ENCODE measurements at places on chromosomes 1 and 21. TPM values are rescaled to one million over a fixed set of nuclear protein-coding genes. Genes with fewer than 3 reads are reported as not detected.

C1orf167 gene
- 0.86 TPM for polyA plus RNA-seq

OR10J1 gene
- polyA plus RNA-seq = not detected

SH2D1B gene
- 12.3 TPM for polyA plus RNA-seq

PCP4 gene
- not detected for polyA plus RNA-seq

CATSPERE gene
- not detected for polyA plus RNA-seq

PODN gene
- polyA plus RNA-seq = not detected

CLCN6 gene
- 23.1 TPM for polyA plus RNA-seq

HSD3B2 gene
- polyA plus RNA-seq = not detected

UBL4B gene
- not detected for polyA plus RNA-seq

ELAPOR1 gene
- 1.2 TPM for polyA plus RNA-seq

OR14K1 gene
- not detected for polyA plus RNA-seq

CELA3A gene
- polyA plus RNA-seq = not detected

OR6Y1 gene
- not detected for polyA plus RNA-seq

DIO1 gene
- not detected for polyA plus RNA-seq

MYOM3 gene
- not detected for polyA plus RNA-seq

SOX13 gene
- 0.07 TPM for polyA plus RNA-seq

LHX8 gene
- polyA plus RNA-seq = not detected

PLD5 gene
- not detected for polyA plus RNA-seq

FCRL1 gene
- not detected for polyA plus RNA-seq

VHLL gene
- polyA plus RNA-seq = not detected

BGLAP gene
- polyA plus RNA-seq = 1.6 TPM

CFHR2 gene
- polyA plus RNA-seq = not detected

LMX1A gene
- polyA plus RNA-seq = not detected

USH2A gene
- polyA plus RNA-seq = not detected

CORT gene
- polyA plus RNA-seq = not detected

MRPS14 gene
- polyA plus RNA-seq = 74.1 TPM

CYP4Z1 gene
- polyA plus RNA-seq = not detected

SYTL1 gene
- polyA plus RNA-seq = 8.6 TPM

AADACL3 gene
- polyA plus RNA-seq = not detected

FABP3 gene
- not detected for polyA plus RNA-seq

SLC5A9 gene
- not detected for polyA plus RNA-seq

MATN1 gene
- polyA plus RNA-seq = 1.6 TPM

BLACAT1 gene
- polyA plus RNA-seq = 1.3 TPM

TRNP1 gene
- polyA plus RNA-seq = 0.97 TPM

MPL gene
- polyA plus RNA-seq = not detected

SPRR1B gene
- not detected for polyA plus RNA-seq

KCNA10 gene
- polyA plus RNA-seq = not detected

SLAMF7 gene
- polyA plus RNA-seq = 1.2 TPM

LCE2D gene
- not detected for polyA plus RNA-seq

LCE3E gene
- polyA plus RNA-seq = not detected

TEX38 gene
- polyA plus RNA-seq = not detected

FLG2 gene
- polyA plus RNA-seq = not detected

GSTM1 gene
- not detected for polyA plus RNA-seq

ILDR2 gene
- polyA plus RNA-seq = 0.03 TPM

KISS1 gene
- not detected for polyA plus RNA-seq
